ENCODE measurements at places on chromosomes 3 and 15. TPM values are rescaled to one million over a fixed set of nuclear protein-coding genes. Genes with fewer than 3 reads are reported as not detected.

MCF2L2 gene
- 1.2 TPM for total RNA-seq

SNTN gene
- not detected for total RNA-seq

CCR9 gene
- total RNA-seq, result not detected

GNAT1 gene
- not detected for total RNA-seq

CCDC13 gene
- total RNA-seq, result 0.87 TPM

SERPINI1 gene
- 1.5 TPM for total RNA-seq

PAK6 gene
- 1.6 TPM for total RNA-seq

CHRD gene
- 0.07 TPM for total RNA-seq

EDEM1 gene
- total RNA-seq, result 22.4 TPM

ATP6V1A gene
- 44.4 TPM for total RNA-seq

SCN11A gene
- total RNA-seq, result not detected

PLEKHO2 gene
- 2.9 TPM for total RNA-seq

RAD18 gene
- total RNA-seq, result 13.6 TPM

CPLX3 gene
- 0.07 TPM for total RNA-seq

KNG1 gene
- not detected for total RNA-seq

SAMMSON gene
- total RNA-seq, result 0.22 TPM

TF gene
- not detected for total RNA-seq

RTP3 gene
- not detected for total RNA-seq
